ENCODE measurements at places on chromosomes 3 and 15.

GRCh38 chr15:83094583-83094982 is 12.9 kb upstream of the TM6SF1 start:
- no peak for DNase-seq

- DNase-seq, result no peak
Observed at GRCh38 chr3:168081171-168081771, 14.5 kb downstream of the GOLIM4 start.

DNA sequence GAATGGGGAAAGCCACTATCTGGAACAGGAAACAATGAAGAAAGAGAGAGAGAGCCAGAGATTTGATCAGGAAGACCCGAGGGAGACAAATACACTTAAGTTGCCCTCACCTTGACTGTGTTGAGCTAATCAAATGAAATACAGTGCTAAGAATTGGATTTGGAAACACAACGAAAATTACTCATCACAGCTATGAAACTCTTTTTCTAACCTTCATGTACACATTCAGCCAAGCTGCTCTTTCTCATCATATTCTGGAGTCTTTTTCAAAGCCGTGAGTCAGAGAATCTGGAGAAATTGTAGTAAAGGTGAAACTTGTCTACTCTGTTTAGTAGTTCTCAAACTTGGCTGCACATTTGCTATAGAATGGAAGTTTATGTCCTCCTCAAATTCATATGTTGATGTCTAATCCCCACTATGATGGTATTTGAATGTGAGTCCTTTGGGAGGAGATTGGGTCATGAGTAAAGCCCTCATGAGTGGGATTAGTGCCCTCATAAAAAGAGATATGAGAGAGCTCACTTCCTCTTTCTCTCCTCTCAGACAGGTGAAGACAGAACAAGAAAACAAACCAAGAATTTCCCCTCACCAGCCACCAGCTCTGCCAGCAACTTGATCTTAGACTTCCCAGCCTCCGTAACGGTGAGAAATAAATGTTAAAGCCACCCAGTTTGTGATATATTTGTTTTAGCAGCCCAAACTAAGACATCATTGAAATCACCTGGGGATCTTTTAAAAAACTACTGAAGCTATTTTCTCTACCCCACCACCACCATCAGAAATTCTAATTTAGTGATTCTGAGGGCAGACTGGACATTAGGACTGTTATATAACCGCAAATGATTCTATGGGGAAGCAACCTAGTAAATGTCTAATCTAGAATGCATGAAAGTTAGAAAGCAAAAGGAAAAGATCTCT is 143.6 kb upstream of the GRM7 start:
- DNase-seq, result no peak

- no peak for DNase-seq
Observed at GRCh38 chr15:76239786-76240185, 71.5 kb downstream of the ETFA start.

DNA sequence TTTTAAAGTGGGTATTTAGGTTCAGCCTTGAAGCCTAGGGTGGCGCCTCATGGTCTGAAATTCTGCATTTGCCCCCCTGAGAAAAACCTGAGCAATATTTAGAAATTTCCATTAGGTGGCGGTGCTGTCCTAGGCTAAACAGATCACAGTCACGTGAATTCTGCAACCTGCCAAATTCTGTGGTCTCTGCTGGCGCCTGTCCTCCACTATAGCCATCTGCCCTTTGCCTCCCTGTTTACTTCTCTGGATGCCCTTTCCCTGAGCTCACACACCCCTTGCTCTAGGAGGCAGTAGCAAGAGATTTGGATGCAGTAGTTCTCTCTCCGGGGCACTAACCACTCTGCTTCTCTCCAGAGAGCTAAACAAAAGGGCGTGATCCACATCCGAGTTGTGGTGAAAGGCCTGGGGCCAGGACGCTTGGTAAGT is 9.1 kb downstream of the MRPS11 start:
- peak; percentile 70 for DNase-seq

- DNase-seq, result no peak
Observed at GRCh38 chr3:184360929-184361531, 375 bp downstream of the CLCN2 start.

GRCh38 chr3:52202384-52203077 is 4.6 kb downstream of the ALAS1 start:
- DNase-seq, result no peak

DNA sequence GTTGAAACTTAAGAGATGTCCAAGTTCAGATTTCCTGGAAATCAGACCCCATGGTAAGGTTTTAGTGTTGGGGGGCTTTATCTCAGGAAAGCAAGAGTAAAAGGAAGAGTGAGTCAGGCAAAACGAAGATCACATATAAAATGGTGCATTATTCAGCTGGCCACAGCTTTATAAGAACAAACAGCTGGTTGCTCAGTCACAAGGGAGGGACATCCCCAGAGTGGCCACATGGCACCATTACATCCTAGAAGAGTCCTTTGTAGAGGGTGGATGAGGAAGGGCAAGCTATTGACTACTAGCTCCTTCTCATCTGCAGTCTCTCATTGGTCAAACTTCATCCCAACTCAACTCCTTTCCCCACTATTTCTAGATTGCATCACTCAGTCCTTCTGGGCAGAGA is 68.3 kb upstream of the COL8A1 start:
- DNase-seq, result no peak

- DNase-seq, result no peak
Observed at GRCh38 chr3:29186982-29187725, 93.7 kb upstream of the RBMS3 start.

GRCh38 chr15:52745326-52746161 is 44.6 kb downstream of the ONECUT1 start:
- DNase-seq, result no peak

GRCh38 chr15:91411586-91411985 is 311.5 kb downstream of the SV2B start:
- DNase-seq, result no peak

- DNase-seq, result no peak
Observed at GRCh38 chr3:4866866-4867265, 112.4 kb upstream of the BHLHE40 start.

DNA sequence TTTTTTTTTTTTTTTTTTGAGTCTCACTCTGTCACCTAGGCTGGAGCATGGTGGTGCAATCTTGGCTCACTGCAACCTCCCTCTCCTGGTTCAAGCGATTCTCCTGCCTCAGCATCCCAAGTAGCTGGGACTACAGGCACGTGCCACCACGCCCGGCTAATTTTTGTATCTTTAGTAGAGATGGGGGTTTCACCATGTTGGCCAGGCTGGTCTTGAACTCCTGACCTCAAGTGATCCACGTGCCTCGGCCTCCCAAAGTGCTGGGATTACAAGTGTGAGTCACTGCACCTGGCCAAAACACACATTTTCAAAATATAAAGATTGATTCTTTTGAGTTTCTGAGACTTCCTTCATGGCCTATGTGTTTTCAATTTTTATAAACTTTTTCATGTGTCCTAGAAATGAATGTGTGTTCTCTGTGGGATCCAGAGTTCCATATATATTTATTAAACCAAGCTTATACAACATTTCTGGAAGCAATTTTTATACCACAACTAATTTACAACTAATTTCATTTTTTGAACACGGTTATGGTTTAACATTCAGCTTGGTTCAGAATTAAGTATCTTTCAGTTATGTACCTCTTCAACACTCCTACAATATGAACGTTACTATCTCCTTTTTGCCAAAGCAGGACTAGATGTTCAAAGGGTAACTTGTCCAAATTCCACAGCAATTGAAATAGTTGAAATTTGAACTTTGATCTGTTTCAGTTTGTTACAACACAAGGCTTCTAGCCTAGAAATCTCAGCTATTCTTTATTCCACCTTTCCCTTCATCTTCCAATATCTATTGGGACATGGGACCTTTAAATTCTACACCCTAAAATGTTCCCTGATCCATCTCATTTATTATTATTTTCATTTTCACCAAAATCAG is 1.5 kb downstream of the ACAD11 start:
- no peak for DNase-seq

- DNase-seq, result no peak
Observed at GRCh38 chr15:98124581-98124980, 164.1 kb downstream of the ARRDC4 start.

- no peak for DNase-seq
Observed at GRCh38 chr15:33066584-33066983, 127.9 kb downstream of the FMN1 start.

DNA sequence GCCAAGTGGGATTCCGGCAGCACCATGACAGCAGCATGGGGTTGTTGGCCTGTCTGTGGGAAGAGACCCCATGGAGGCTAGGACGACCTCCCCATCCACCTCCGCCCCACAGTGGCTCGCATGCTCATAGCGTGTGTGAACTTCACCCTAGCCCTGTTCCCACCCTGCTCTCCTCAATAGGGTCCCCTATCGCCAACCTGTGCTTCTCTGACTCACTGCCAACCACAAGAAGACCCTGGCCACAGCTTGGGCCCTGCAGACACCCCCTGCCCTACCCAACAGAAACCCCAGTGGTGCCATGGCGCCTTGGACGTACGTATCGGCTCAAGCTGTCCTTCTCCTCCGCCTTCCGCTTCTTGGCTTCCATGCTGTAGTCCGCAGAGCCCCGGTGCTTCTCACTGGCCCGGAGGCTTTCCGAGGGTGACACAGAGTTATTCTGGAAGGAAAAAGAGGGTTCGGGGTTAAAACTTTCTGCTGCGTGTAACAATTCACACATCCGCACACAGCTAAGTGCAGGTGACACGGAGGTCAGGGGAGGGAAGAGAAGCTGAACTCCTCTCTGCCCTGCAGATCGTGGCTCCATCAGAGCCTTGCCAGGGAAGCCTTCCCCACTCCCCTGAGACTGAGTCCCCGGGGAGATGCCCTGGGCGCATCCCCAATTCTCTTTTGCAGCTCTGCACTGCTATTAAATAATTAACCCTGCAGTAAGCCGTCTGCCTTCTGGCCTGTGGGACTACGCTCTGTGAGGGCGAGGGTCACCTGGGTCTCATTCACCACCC is 37.3 kb downstream of the TLE3 start:
- no peak for DNase-seq

- DNase-seq, result no peak
Observed at GRCh38 chr3:96831175-96831574, 16.8 kb downstream of the EPHA6 start.

All from HEK293T (cell line).